ENCODE measurements at places on chromosomes 3 and 15.
A peak's percentile ranks its signal among the peaks of the same experiment; 100 is the strongest.

DNA sequence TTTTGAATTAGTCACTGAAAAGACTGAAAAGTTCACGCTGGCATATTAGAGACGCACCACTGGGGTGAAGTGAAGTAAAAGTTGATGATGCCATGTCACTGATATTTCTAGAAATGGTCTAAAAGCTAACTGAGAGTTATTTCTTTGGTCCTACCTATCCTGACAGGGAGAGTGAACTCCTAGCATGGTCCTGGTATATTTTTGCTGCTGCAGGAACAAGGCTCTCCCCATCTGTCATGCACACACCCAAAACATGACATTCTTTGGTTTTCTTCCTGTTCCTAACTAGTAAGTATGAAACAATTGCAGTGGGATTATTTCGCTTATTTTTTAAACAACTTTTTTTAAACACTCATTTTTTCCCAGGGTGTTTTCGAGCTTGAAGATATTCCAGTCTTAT lies 466.7 kb downstream of the ERC2 start:
- no peak overlapping the region for H3K4me3 ChIP-seq
- DNase-seq: no peak
- H3K27ac ChIP-seq: no peak overlapping the region
- no peaks in the 10 kb centered on the region for H3K4me1 ChIP-seq
- no peaks in the 10 kb centered on the region for H3K36me3 ChIP-seq

- no peak overlapping the region for H3K4me3 ChIP-seq
- H3K27ac ChIP-seq: no peak overlapping the region
- no peaks in the 10 kb centered on the region for H3K36me3 ChIP-seq
- no peak for DNase-seq
- no peaks in the 10 kb centered on the region for H3K27me3 ChIP-seq
- H3K4me1 ChIP-seq: no peaks in the 10 kb centered on the region
Measured at GRCh38 chr15:32649342-32649741, 7.8 kb downstream of the SCG5 start.

DNA sequence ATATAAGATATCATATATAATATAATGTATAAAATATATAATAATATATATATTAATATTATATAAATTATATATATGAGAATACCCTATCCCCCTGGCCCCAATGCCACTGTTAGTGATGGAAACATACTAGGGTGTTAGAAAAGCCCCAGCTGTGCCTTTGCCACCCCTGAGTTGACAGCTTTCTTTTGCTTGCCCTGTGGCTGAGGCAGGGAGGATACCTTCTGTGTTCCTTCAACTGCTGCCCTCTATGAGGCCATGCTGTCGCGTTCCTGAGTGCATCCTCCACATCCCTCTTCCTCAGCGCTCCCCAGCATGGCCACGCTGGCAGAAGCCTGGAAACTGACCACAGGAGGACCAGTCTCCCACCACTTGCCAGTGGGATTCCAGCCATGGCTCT lies 26.3 kb downstream of the FAN1 start:
- H3K27ac ChIP-seq: no peak overlapping the region
- no peak for DNase-seq
- H3K36me3 ChIP-seq: peaks cover 68% of the 10 kb centered on the region
- H3K27me3 ChIP-seq: no peaks in the 10 kb centered on the region

- H3K27me3 ChIP-seq: no peaks in the 10 kb centered on the region
- no peak overlapping the region for H3K27ac ChIP-seq
- DNase-seq: no peak
- H3K4me1 ChIP-seq: no peaks in the 10 kb centered on the region
- no peaks in the 10 kb centered on the region for H3K36me3 ChIP-seq
Measured at GRCh38 chr15:87228460-87228859, 1028.1 kb downstream of the NTRK3 start.

DNA sequence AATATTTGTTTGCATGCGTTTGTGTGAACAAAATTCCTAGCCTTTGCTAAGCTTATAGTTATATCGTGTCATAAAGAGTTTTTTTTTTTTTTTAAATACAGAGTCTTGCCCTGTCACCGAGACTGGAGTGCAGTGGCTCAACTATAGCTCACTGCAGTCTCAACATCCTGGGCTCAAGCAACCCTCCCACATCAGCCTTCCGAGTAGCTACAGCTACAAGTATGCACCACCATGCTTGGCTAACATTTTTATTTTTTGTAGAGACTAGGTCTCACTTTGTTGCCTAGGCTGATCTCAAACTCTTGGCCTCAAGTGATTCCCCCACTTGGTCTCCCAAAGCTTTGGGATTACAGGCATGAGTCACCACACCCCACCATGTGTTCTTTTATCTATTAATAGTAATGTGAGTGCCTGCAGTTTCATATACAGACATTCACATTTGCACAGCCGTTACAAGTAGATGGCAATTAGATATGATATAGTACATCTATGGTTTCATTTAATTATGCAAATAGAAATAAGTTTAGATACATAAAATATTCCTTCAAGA lies 848.6 kb downstream of the PDCD6IP start:
- H3K36me3 ChIP-seq: no peaks in the 10 kb centered on the region
- no peak overlapping the region for H3K27ac ChIP-seq
- H3K4me3 ChIP-seq: no peak overlapping the region
- no peaks in the 10 kb centered on the region for H3K4me1 ChIP-seq

- no peak for DNase-seq
- H3K27me3 ChIP-seq: no peaks in the 10 kb centered on the region
- H3K36me3 ChIP-seq: peaks cover 20% of the 10 kb centered on the region
- peak overlapping the region; percentile 6 for H3K27ac ChIP-seq
- peaks cover 27% of the 10 kb centered on the region for H3K4me1 ChIP-seq
Measured at GRCh38 chr3:152470095-152470494, 201.4 kb downstream of the MBNL1 start.

GRCh38 chr15:40906991-40907802 lies 12.9 kb downstream of the VPS18 start:
- peaks cover 50% of the 10 kb centered on the region for H3K4me1 ChIP-seq
- H3K27ac ChIP-seq: peak overlapping the region; percentile 84
- peaks cover 17% of the 10 kb centered on the region for H3K36me3 ChIP-seq
- peak; percentile 43 for DNase-seq
- peak overlapping the region; percentile 82 for H3K4me3 ChIP-seq

DNA sequence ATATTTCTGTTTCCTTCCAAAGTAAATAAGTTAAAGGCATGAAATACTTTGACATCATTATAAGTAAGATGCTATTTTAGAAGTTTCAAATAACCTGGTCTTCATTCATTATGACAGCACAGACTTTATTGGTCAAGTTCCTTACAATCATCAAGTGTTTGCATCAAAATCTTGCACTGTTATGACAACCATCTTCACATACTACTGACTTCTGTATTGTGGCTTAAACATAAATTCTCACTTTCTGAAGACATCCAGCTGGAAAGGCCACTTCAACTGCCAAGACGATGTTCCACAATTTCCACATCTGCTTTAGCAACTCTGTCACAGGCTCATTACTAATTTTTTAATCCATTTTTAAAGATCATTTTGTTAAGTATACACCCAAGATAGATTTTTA lies 408.0 kb downstream of the MECOM start:
- H3K36me3 ChIP-seq: no peaks in the 10 kb centered on the region
- no peak for DNase-seq
- H3K4me1 ChIP-seq: no peaks in the 10 kb centered on the region
- H3K27ac ChIP-seq: no peak overlapping the region
- no peaks in the 10 kb centered on the region for H3K27me3 ChIP-seq

DNA sequence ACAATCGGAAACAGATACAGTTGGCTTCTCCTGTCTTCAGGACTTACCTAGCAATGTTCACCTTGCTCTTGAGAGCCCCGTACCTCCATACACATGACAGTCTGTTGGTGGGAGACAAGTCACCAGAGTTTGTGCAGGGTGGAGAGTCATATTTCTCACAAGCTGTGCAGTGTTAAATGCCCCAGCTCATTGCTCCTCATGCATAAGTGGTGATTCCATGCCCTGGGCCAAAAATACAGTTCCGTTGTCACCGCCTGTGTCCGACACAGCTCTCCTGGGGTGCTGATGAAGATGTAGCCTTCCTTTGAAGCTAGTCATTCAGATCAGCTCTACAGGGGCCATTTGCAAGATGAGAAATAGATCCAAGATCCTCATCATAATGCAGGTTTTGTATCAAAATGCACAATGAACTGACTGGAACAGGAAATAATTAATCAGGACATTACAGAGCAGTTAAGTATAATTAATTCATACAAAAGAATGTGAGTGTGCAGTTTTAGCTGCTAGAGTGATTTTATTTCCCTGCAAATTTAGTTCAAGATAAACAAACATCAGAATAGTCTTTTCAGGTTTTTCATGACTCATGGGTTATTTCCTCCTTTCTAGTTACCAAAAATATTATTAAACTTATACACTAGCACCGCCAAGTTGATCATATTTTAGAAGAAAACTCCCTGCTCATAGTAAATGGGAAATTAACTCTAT lies 66.5 kb downstream of the CD47 start:
- H3K27ac ChIP-seq: no peak overlapping the region
- no peaks in the 10 kb centered on the region for H3K27me3 ChIP-seq
- H3K4me3 ChIP-seq: no peak overlapping the region
- no peaks in the 10 kb centered on the region for H3K4me1 ChIP-seq
- DNase-seq: no peak

Measured in activated B cell treated with CpG ODN at 0.5 μM for 24 hours (primary cell).